ENCODE measurements at places on chromosomes 4 and X.

DNA sequence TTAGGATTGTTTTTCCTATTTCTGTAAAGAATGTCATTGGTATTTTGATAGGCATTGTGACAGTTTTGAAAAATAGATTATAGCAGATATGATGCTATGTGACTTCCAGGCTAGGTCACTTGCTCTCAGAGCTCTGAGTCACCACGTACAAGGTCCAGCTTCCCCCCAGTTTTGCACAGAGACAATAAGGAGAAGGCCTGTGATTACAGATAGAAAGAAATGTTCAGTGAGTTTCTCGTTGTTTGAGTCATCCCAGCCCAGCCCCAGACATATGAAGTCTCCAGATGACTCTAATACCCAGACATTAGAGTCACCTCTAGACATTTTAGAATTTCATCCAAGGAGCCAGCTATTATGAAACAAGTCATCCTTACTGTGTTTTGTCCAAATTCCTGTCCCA, 57.2 kb downstream of the MFAP3L start:
- DNase-seq: peak; percentile 57

DNA sequence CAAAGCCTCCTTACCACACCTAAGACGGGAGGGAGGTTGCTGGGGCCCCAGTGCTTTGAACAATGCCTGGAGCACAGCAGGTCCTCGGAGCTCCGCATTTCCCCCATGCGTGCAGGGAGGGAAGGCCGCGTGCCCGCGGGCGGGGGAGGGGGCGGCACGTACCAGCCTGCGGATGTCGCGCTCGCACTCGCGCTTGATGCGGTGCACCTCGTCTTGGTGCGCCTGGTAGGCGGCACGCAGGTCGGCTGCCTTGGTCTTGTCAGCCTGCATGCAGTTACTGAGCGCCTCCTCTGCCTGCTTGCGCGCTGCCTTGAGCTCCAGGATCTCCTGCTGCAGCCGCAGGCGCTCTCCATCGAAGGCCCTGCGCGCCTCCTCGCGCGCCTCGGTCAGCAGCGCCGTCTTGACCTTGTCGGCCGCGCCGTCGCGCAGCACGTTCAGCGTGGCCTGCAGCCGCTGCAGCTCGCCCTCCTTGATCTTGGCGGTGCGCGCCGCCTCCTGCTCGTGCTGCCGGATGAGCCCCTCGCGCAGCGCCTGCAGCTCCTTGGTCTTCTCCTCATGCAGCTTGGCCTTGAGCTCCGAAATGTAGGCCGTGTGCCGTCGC, 87.2 kb upstream of the C4orf50 start:
- no peak for DNase-seq

DNA sequence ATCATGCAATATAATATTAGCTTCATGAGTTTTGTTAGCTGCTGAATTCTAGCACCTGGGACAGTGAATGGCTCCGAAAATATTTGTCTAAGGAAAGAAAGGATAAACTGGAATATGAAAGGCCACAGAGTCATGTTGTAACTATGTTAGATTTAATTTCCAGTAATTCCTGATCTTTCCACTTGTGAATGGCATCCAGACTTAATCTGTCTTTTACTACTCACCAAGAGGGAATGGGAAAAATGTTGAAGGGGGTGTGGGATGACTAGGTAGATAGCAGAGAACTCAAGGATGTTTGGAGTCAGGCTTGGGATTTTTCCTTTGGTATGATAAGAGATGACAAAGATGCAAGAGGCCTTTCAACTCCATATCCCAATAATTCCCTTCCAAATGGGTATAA, 9.4 kb downstream of the ADH6 start:
- no peak for DNase-seq

GRCh38 chrX:54530357-54530900, 410 bp downstream of the GNL3L start:
- DNase-seq: no peak

GRCh38 chr4:67558493-67558892, at the start of gene STAP1:
TSS of gene STAP1 (plus strand) at chr4:67558727. CDS start at chr4:67558810, 83 bp downstream.
- DNase-seq: no peak

- DNase-seq: no peak
These were observed 343.6 kb downstream of the KCNIP4 start for GRCh38 chr4:21605006-21605405.

GRCh38 chr4:7194251-7195140, 2.2 kb downstream of the SORCS2 start:
- DNase-seq: peak; percentile 31

DNA sequence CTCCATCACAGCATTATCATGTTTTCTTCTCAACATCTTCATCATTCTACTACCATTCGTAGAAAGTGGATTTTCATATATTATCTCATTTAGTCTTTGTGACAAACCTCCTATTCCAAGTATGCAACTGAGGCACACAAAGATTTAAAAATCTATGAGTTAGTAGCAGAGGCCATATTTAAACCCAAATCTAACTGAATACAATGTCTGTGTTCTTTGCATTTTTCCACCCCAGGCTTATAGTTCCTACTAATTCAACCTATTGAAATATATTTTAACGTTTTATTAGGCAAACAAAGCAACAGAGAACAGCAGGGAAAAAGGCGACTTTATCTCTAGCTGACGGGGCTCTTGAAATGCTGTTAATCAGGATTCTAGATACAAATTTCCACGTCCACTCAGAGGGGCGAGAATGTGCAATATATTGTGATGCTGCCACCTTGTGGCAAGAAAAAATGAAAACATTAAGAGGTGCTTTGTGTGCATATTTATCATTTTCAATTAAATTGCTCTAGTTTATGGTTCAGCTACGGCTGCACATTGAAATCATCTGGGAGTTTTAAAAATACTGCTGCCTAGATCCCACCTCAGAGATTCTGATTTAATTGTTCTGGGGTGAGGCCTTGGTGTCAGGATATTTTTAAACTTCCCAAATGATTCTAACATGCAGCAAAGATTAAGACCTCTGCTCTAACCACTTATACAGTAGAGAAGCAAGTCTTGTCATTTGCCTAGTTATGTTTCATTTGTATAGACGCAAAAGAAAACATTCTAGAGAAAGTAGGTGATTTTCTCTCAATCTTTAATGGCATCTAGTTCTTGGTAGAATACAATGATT, 315.9 kb downstream of the MAPK10 start:
- DNase-seq: peak; percentile 73

DNA sequence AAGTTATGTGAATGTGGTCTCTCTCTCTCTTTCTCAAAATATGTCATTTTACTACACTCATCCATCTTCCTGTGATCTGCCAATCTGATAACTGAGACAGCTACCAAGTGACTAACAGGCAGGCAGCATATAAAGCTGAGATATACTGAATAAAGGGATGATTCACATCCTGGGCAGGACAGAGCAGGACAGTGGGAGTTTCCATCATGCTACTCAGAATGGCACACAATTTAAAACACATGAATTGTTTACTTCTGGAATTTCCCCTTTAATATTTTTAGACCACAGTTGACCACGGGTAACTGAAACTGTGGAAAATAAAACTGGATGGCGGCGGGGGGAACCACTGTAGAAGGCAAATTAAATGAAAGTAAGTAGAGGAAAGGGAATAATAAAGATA, 58.6 kb upstream of the DCTD start:
- peak; percentile 77 for DNase-seq

- DNase-seq: no peak
These were observed 227.7 kb upstream of the TTC29 start for GRCh38 chr4:147173322-147173721.

DNA sequence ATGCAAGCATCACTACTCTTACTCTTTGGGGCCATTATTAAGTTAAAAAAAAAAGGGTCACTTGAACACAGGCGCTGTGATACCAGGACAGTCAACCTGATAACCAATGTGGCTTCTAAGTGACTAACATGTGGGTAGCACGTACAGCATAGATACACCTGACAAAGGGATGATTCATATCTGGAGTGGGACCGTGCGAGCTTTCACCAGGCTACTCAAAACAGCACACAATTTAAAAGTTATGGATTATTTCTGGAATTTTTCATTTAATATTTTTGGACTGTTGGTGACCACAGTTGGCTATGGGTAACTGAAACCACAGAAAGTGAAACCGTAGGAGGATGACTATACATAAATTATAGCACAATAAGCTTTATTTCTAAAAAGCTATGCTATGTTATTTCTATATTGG, 113.8 kb upstream of the STIM2 start:
- no peak for DNase-seq

DNA sequence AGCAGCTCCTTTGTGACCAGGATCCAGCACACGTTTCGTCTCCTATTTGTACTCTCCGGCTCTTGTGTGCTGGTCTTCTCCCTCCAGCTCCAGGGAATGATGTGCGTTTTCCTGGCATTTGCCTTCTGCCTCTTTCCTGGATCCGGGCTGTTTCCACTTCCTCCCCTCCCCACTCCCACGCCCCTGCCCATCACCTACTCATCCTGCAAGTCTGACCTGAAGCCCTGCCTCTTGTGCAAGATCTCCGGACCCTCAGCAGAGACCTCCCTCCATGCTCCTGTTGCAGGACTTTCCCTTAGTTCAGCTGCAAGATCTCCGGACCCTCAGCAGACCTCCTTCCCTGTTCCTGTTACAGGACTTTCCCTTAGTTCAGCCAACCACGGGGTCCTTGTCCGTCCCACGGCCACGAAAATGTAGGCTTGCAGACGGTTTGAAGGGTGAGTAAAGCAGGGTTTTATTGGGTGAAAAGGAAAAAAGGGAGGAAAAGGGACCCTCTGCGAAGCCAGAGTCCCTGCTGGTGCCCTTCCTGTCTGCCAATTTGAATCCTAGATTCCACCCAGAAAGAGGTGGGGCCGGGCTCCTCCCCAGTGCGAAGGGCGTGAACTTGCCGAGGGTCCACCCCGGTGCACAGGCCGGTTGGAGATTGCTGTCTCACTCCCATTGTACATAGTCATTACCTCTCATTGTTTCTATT, 74.4 kb upstream of the IRF2 start:
- DNase-seq: no peak

DNA sequence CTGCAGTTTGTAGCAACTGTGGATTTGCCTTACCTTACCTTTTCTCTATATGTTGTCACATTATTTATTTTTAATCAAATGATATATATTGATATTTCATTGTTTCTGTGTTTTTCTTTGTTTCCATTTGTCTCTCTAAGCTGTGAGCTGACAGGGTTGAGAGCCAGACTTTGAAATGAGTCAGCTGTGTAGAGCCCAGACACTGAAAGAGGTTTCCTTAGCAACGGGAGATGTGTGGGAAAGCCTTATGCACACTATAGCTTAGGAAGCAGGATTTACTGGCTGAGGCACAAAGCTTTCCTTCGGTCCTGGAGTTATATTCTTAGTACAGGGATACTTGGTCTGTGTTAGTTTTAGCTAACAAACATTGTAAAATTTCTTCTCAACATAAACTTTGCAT, 192.2 kb downstream of the FGF13 start:
- DNase-seq: no peak

GRCh38 chr4:136634121-136634520, 898.2 kb downstream of the PCDH18 start:
- DNase-seq: no peak

DNA sequence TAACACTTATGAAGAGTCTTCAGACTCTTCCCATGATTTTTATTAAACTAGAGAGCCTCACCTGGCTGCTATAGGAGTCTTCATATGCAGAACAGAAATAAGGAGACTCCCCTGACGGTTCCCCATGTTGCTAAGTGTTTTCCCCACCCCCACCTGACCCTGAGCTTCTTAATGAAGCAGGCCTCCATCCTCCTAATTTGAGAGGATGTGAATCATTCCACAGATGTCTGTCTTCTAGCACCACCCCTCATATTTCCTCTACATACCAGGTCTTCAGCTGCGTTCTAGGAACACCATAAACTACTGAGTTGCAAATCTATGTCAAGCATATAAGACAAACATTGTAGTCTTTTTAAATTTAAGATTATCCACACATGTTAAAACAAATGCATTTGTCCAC, 36.9 kb downstream of the RP2 start:
- DNase-seq: no peak

DNA sequence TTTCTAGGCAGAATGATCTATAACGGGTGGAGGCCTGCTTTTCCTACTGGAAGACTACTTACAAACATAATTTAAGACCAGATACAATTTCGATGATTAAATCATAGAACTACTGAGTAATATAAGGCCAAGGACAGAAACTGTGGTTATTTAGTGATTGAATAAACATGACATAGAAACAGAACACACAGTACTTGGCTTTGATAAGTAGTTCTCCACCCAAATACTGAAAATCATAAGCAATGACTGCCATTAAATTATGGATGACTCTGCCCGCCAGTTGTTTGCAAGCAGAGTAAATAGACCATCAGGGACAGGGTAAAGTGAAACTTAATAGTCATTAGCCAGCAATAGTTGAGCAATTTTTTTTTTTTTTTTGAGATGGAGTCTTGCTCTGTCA, 17.2 kb upstream of the SMIM14 start:
- DNase-seq: peak; percentile 93

DNA sequence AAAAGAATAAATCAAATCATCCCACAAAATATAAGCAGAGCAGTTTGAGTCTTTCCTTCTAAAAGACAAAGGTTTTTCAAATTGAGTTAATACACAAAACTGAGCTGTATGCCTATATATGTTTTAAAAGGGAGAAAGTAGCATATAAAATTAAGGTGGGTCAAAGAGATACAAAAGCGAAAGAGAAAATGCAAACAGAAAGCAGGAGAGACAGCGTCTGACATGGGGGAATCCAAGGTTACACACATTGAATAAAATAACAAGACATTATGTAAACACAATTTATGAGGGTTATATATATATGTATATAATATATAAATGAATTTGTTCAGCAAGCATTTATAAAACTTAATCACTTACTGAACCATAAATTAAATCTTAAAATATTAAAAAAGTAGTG, 276.1 kb upstream of the LCORL start:
- no peak for DNase-seq

GRCh38 chr4:89640620-89641366, 196.2 kb downstream of the SNCA start:
- peak; percentile 64 for DNase-seq

- no peak for DNase-seq
These were observed 1300.5 kb downstream of the ARAP2 start for GRCh38 chr4:34943741-34944386.

DNA sequence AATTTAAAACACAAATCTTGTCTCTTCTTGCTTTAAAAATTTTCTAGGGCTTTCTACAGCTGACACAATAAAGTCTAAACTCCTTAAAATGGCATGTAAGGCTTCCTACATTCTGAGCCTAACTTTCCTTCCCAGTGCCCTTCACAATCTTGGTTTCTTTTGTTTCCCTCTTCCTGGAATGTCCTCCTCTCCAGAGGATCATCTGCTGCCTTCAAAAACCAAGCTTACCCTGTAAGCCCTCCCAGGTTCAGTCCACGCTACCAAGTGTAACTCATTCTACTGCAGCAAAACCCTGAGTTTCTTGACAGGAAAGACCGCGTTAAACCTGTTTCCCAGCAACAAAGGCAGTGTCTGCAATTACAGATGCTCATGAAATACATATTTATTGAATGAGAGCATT, 91.3 kb downstream of the SHISA3 start:
- DNase-seq: no peak

DNA sequence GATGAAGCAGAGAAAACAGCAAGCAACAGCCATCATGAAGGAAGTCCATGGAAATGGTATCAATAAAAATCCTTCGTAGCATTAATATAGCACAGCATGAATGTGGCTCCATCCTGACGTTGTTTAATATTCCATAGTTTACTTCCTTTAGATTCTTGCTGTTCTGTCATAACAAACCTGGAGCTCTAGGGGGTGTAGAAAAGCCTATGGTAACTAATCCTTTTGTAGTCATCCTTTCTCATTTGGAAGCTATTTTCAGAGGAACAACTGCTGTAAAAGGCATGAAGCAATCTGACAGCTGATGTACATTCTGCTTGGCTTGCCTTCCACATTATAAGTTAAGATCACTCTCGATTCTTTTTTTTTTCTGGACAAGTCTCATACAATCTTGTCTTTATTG, 914 bp downstream of the MYOZ2 start:
- peak; percentile 61 for DNase-seq
